ENCODE measurements at places on chromosomes 1 and 21.
A peak's percentile ranks its signal among the peaks of the same experiment; 100 is the strongest.

- DNase-seq = peak; percentile 65
These were observed 776 bp downstream of the KDM1A start for GRCh38 chr1:23019863-23020625.

DNA sequence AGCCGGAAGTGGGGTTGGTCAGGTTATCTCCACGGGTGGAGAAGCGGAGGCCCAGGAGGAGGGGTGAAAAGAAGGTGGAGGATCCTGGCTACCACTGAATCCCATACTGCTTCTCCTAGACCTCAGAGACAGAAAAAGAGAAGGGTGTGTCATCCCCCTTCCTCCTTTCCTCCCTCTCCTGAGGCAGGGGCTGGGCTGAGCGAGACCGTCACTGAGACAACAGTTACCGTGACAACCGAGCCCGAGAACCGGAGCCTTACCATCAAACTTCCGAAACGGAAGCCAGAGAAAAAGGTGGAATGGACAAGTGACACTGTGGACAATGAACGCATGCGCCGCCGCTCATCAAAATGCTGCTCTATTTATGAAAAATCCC is 42.1 kb upstream of the NBPF3 start:
- no peak for DNase-seq

GRCh38 chr1:219325368-219325742 is 151.7 kb downstream of the LYPLAL1 start:
- DNase-seq = no peak

GRCh38 chr1:205837382-205837970 is 12.5 kb downstream of the PM20D1 start:
- DNase-seq = no peak

DNA sequence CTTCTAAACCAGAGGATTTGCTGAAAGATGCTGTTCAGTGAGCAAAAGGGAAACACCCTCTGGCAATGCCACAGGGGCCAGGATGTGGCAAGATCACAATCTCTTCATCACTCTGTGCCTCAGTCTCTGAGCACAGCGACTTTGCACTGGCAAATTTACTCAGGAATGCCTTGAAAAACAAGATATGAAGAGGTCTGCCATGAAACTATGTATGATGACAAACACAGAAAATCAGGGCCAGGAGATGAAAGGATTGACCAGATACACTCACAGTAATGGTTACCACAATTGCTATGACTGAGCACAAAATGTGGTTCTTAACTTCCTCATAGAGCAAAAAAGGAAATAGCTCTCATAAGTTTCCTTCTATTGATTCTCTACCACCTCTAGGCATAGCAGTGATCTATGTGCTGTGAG is 5.8 kb downstream of the TTC13 start:
- DNase-seq = no peak

- DNase-seq = peak; percentile 48
These were observed 558 bp downstream of the PAXBP1 start for GRCh38 chr21:32770871-32771523.

DNA sequence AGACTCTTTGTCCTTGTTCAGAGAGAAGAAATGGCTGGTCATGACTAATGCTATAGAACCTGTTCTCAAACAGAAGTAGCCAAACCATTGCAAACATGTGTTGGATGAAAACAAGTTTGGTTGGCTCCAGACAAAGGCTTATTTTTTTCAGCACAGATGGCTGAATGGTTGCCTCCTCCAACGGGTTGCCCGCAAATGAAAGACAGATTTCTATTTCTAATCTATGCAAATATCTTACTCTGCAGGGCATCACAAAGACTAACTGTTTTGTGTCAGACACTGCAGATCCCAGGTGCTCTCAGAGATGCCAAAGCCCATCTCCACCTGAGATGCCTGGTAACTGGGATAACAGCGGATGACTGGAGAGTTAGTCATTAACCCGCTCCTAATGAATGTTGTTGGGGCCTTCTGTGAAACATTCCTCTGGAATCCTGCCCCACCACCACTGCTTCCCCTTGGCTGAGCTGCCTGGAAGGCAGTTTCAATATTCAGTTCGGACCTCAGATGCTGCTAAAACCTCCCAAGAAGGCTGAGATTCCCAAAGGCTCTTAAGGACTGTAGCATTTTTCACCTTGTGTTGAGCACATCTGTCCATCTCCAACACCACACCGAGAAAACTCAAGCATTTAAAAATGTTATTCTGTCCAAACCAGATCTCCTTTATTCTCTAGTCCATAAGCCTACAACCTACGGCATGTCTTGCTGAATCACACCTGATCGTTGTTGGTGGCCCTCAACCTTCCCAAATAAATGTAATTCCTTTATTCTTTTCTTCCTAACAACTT is 104.4 kb downstream of the PTPN14 start:
- DNase-seq = peak; percentile 48

DNA sequence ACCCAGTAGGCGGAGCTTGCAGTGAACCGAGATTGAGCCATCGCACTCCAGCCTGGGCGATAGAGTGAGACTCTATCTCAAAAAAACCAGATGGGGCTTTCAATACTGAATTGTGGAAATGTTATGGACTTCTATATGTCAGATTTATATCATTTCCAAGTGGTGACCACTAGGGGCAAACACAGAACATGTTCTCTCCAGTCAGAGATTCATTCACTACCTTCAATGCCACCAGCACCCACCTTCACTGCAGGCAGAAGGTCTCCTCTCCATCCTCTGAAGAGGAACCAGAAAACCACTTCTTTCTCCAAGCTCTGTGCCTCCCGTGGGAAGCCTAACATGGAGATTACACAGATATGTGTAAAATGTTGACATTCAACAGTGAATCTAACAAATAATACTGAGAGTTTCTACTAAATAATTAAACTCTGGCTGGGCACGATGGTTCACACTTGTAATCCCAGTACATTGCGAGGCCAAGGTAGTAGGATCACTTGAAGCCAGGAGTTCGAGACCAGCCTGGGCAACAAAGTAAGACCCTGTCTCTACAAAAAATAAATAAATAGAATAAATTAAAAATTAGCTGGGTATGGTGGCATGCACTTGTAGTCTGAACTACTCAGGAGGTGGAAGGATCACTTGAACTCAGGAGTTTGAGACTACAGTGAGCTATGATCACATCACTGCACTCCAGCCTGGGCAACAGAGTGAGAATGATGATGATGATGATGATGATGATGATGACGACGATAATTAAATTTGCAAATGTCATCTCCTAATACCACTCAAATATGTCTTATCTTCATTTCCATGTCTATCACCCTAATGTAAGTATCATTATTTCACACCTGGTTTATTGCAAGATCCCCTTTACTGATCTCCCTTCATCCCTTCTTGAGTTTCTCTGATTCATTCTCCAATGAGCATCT is 151.1 kb downstream of the ZNF281 start:
- DNase-seq = peak; percentile 9

DNA sequence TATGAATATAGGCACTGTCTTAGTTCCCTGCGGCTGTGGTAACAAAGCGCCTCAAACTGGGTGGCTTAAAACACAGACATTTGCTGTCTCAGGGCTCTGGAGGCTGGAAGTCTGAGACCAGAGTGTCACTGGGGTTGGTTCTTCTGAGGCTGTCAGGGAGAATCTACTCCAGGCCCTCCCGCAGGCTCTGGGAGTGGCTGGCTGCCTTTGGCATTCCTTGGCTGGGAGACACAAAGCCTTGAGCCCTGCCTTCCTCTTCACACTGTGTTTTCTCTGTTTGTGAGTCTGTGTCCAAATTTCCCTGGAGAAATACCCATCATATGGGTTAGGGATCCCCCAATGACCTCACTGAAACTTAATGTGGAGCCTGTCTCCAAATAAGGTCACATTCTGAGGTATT is 38.5 kb downstream of the B3GALT5 start:
- no peak for DNase-seq

DNA sequence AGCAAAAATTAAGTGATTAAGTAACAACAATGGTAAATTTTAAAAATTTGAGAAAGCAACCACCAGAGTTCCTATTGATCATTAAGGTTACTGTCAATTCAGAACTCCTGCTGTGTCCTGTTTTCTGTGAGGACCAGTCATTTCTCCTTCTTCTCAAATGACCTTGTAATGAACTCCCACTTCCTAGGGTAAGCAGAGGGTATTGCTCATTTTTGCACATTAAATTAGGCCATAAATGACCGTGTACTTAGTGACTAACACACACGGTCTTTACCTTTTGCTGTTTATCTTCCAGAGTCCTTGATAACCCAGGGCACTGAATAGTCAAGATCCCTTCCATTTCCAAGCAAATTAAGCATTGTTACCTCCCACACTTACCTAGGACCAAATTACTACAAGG is 227.5 kb upstream of the LYPLAL1 start:
- no peak for DNase-seq

DNA sequence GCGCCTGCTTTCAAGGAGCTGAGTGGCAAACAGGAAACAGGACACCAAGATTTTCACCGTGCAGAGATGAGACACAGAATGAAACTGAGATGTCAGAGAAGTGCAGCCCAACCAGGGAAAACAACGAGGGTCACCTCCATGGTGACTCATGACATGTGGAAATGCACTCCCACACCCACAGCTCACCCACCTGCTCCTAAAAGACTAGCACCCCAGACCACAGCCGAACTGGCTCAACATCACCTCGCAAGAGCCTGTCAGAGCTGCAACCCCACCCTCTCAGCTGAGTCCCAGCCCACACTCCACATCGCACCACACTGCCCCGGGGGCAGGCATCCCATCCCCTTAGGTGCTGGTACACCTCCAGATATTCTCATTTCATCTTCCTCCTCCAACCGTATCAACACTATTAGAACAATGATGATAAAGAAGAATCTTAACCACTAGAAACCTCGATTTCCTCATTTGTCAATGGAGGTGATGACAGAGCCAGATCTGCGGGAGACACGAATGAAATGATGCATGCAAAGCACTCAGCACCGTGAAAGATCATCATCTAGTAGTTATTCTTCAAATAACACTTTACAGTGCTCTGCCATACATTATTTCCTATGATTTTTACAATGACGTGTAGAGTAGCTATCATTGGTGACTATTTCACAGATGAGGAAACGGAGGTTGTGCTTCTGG is 103.2 kb downstream of the DMRTB1 start:
- DNase-seq = no peak

DNA sequence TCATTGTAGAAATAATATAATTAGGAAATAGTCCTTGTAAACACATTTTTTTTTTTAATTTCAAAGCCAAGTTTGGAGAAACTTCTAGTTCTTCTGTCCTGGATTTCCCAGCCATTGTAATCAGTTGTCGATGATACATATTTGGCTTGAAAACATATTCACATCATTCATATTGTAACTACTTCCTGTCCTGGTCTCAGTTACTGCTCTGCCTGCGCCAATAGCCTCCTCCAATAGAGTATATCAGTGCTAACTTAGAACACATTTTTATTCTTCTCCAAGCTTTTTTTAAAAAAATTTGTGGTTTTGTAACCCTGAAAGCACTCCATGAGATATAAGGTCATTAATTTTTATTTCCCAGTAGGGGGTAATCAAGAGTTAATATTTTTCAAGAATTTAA is 46.1 kb upstream of the FMO2 start:
- DNase-seq = no peak

DNA sequence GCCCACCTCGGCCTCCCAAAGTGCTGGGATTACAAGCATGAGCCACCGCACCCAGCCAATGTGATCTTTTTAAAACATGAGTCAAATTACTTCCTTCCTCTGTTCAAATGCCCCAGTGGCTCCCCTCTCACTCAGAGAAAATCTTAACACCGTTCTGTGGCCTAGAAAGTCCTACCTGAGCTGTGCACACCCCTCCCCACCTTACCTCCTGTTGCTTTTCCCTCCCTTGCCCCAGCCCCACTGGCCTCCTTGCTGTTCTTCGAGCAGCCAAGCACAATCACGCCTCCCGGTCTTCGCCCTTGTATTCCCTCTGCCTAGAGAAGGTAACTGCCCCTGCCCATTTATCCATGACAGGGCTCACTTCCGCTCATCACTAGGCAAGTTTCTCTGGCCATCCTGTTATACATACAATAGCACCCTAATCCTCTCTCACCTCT is 62.6 kb upstream of the RPL11 start:
- no peak for DNase-seq

- DNase-seq = no peak
These were observed 52.0 kb upstream of the GADD45A start for GRCh38 chr1:67632811-67633655.

GRCh38 chr1:168824418-168825065 is 95.5 kb upstream of the DPT start:
- no peak for DNase-seq

DNA sequence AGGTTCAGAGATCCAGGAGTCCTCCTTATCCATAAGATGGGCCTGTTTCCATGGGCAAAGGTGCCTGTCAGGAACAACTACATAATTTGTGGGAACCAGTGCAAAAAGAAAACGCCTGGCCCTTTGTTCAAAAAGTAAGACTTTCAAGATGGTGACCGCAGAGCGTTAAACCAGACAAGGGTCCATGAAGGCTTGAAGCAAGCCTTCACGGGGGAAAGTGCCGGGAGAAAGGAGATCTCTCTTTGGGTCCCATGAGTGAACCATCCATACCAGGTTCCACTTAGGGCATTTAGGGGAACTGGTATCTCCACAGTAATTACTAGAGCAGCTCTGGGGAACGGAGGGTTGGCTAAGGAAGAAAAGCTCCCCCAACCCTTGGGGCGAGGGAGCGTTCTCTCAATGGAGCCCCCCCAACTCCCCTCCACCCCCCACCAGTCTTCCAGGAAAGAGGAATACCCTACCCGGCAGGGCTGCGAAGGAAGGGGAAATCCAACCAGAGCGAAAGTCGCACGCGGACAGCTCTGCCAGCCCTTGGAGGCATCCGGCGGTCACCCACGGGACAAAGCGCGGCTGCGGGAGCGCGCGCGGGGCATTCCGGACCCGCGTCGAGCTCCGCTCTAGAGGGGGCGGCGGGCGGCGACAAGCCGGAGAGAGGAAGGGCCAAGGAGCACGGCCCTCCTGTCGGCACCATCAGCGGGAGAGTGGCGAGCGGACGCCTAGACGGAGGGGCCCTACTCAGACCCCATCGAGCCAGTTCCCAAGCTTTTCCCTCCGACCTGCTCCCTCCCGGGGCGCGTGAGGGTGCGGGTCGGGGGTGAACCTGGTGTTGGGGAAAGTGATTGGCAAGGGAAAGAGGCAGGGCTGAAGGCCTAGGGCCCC is 687 bp upstream of the RASSF5 start:
- no peak for DNase-seq

DNA sequence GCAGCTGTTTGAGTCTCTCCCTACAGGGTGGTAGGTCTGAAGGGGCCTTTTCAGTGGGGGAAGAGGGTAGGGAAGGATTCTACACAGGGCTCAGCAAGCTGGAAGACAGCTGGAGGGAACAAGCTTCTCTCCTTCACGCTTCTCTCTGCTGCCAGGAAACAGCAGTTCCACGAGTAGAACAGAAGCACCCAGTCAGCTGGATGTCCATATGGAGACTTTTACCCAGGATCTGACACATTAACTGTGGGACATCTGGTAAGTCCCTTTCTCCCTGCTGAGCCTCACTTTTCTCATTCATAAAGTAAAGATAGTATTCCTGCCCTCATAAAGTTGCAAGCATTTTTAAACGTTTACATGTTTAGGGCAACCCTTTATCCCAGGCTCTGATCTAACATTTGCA is 280.3 kb downstream of the OMA1 start:
- DNase-seq = peak; percentile 91

GRCh38 chr1:173268261-173268660 is 61.1 kb upstream of the TNFSF4 start:
- no peak for DNase-seq

- peak; percentile 90 for DNase-seq
These were observed 24.8 kb downstream of the ATPAF1 start for GRCh38 chr1:46643368-46643775.

All from NCI-H2171 treated with DMSO at 0.1 percent for 48 hours (cell line).